ELF-1 (cell line): ENCODE measurements at places on chromosomes 6 and 20.

- DNase-seq = no peak
These were observed 67.8 kb upstream of the EDN3 start for GRCh38 chr20:59232618-59233017.

GRCh38 chr20:50385733-50386640 is 124.2 kb upstream of the PTPN1 start:
- DNase-seq = no peak

GRCh38 chr6:111828809-111829208 is 44.4 kb downstream of the FYN start:
- no peak for DNase-seq

DNA sequence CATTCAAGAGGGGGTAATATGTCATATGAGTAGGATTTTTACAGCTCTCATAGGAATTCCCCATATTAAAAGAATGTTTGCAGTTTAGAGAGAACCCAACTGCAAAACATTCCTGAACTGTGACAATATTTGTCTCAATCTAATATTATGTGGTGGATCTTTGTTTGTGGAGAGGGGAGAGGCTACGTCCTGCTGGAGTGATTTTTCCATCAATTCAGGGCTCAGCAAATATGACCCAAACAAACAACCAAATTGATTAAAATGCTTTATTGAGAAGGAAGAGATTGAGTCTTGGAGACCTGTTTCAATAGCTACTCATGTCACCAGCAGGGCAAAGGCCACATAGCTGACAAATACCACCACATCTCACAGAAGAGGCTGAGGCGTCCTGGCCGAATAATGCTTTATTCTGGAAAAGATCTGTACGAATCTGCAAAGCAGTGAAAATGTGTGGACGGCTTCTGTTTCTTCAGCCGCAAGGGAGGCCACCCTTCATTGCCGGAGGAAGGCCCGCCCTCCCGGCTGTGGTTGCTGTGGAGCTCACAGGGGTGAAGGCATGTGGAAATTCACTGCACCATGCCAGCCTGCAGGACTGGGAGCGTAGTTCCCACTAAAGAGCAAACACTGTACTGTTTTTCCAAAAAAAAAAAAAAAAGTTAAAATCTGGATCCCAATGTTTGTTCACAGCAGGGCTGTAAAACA is 89.7 kb upstream of the QKI start:
- no peak for DNase-seq

DNA sequence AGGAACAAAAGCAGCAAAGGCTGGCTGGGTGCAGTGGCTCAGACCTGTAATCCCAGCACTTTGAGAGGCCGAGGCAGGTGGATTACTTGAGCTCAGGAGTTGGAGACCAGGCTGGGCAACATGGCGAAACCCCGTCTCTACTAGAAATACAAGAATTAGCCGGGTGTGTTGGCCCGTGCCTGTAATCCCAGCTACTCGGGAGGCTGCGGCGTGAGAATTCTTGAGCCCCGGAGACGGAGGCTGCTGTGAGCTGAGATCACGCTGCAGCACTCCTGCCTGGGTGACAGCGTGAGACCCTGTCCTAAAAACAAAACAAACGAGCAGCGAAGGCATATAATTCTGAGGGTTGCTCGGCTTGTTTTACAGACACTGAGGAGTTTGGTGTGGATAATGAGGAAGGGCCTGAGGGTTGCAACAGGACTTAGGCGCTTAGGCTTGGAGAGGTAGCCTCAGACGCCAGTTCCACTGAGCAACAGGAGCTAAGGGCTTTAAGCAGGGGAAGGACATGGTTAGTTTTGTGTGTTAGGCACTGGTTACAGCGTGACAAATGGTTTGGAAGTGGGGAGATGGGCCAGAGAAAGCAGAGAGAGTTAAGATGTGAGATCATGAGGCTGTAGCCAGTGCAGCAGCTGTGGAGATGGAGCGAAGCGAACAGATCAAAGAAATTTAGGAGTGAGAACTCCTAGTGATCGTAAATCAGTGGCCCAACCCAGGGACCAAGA is 1.2 kb downstream of the MYH7B start:
- peak; percentile 69 for DNase-seq

DNA sequence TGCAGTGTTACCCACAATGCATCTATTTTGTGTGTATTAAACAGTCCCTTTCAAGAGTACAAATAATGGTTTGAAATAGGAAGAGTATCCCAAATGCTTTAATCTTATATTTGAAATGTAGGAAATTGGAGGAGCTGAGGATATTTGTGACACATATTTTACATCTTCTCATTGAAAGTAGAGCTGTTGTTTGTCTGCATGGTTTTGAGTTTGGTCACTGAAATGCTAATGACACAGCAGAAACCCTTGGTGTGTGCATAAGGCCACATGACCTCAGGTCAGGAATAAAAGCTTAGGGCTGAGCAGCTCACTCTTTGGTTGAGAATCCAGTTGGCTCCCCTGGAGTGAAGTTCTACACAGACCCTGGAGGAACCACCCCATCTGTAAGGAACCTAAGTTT is 49.8 kb downstream of the TPD52L1 start:
- DNase-seq = peak; percentile 8

GRCh38 chr6:9020001-9020400 is 584.7 kb upstream of the SLC35B3 start:
- DNase-seq = no peak

DNA sequence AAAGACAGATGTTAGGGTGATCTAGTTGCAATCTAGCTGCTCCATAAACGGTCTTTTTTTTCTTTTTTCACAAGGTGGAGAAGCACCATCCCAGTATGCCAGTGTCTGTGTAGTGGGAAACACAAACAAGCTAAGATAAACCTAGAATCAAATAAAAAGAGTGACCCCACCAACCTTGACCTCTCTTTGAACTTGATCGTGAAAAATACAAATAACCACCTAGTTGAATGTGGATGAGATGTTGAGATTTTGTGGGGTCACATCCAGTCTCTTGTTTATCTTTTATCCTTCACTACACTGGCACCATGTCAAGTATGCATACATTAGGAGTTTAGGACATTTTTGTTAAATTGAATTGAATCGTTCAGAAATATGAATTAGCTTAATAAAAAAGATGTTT is 194.6 kb upstream of the EYA4 start:
- DNase-seq = no peak

DNA sequence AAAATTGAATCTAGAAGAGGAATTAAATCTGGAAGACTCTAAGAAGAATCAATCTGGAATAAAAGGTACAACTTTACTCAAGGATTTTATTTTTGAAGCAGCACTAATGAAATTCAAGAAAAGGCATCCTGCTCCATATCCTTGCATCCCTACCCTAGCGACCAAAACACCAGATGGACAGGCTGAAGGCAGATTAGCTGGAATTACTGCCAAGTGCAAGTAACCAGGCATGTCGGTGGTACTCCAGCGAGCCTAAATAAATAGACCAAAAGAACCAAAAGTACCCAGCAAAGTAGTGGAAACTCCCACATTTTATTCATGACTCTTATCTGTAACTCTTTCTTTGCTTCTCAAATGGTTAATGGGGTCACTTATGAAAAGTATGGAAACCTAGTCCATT is 21.0 kb downstream of the OPRM1 start:
- DNase-seq = no peak

DNA sequence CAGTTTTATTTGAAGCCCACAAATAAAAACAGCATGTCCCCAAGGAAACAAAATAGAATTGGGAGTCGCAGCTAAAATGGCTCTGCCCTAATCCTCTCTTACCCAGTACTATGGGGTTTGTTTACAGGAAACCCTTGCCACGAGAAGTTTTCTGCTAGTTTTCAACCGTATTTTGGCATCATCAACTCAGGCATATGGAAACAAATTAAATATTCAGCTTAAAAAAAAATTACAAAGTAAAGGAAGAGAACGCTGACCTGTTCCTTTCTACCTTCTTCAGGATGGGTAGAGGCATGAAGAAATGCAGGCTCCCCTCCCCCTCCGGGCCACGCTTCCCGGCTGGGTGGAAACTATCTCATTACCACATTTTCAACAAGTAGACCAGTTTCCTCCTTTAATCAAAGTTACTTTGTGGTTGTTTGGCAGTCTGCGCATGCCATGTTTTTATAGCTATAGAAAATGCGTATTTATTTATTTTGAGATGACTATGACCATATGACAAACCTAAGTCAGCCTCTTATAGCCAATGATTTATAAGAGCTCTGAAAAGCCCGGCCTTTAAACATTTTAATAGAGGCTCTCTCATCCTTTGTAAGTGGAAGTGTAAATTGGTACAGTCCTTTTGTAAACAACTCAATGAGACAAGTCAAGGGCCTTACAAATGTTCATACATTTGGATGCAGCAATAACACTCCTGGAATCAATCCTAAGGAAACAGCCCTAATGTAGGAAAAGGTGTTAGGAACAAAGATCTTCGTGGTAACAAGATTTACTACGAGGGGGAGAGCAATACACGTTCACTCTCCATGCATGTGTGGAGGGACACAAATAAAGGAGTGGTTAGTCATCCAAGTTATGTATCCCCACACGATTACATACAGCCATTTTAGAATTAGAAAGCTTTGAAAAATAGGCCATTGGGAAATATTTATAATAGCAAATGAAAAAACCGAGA is 16.1 kb upstream of the ZNF217 start:
- peak; percentile 73 for DNase-seq

DNA sequence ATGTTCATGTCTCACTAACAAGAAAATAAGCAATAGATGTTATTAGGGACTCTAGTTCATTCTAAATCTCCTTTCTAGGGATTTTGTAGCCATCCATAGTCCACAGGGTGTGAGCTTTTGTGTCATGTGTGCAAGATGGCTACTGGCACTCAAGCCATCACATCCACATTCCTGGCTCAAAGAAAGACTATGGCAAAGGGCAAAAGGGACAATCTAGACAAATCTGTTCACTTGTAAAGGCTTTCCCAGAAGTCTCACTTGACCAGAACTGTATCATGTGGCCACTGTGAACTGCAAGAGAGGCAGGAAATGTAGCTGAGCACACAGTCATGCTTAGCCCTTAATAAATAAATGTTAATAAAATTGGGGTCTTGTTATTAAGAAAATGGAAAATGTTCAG is 212.6 kb upstream of the EXOC2 start:
- DNase-seq = no peak

- DNase-seq = no peak
These were observed 942.5 kb upstream of the CITED2 start for GRCh38 chr6:140316966-140317365.

DNA sequence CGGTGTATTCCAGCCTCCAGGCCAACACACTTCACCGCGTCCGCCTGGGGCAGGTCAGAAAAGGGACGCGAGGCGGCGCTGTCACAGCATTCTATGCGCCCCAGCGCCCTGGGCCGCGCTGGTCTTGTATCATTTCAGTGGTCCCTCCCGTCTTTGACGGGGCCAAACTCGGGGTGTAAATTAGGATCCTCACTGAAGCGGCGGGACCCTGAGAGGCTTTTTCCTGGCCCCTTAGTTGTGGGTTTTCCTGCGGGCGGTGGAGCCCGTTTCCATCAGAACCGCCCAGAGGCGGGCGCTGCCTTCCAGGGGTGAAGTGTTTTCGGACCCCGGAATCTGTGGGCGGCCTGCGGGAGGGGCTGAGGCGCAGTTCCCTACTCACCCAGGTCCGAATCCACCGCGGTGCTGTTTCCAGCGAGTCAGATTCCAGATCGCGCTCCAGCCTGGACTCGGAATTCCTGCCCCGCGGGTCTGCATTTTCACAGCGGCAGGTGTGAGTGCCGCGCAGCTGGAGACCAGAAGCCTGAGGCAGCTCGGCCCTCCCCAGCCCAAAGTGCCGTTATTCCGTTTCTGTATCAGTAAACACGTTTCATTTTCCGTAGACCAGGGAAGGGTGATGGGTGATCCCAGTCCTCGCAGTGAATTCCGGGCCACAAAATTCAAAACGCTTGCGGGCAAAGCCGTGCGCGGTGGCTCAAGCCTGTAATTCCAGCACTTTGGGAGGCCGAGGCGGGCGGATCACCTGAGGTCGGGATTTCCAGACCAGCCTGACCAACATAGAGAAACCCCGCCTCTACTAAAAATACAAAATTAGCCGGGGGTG is 3.9 kb upstream of the MICB start:
- peak; percentile 96 for DNase-seq

GRCh38 chr6:56663344-56663743 is 20.7 kb upstream of the DST start:
- peak; percentile 8 for DNase-seq

GRCh38 chr6:81785377-81785776 is 32.9 kb upstream of the TENT5A start:
- DNase-seq = no peak

- DNase-seq = no peak
These were observed 11.8 kb downstream of the UTRN start for GRCh38 chr6:144296973-144297372.

- no peak for DNase-seq
These were observed 294.3 kb downstream of the CDC5L start for GRCh38 chr6:44681761-44682160.

DNA sequence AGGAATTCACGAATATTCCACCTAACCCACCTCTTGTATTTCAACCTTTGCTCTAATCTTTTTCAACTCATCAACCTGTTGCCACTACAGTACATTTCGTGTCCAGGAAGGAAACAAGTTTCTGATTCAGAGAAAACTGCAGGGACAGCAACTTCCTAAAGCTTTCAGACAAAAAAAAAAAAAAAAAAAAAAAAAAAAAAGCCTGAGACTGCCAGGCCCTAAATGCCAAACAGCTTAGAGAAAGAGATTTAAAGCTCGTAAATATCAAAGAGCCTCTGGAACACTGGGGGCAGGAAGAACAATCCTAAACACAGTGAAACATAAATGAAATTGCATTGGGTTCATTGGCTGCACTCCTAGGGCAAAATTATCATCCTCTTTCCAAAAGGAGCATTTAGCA is 411.2 kb upstream of the SPTLC3 start:
- no peak for DNase-seq
